ENCODE measurements at places on chromosomes 7 and 10.

DNA sequence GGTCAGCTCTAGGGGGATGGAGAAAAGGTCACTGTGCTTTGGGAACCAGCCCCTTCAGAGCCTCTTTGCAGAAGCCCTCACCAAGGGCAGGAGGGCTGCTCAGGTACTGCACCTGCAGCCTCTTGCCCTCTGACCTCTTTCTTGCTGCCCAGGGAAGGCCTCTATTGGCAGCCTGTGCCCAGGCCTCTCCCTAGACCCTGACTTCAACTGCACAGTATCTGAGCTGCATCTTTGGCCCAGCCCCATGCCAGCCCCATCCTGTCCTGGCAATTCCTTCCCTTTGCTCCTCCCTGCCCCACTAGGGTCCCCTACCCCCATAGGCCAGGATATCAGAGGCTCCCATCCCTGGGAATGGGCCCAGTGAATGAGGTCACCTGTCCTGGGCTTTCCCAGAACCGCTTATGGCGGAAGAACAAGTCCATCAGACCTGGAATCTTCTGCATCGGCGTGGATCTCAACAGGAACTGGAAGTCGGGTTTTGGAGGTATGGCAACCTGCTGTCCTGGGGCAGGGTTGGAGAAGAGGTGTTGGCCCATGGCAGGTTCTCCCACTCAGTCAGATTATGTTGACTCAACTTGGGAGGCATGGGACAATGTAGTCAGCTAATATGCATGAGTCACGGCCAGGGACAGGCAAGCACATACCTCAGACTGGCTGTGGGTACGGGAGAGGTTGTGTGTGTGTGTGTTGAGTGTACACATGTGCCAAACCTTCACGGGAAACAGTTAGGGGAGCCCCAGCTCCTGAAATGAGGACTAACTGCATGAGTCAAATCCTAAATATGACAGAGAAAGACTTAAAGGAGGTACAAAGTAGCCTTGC, 17.1 kb upstream of the CPA1 start:
- DNase-seq = peak; percentile 13

DNA sequence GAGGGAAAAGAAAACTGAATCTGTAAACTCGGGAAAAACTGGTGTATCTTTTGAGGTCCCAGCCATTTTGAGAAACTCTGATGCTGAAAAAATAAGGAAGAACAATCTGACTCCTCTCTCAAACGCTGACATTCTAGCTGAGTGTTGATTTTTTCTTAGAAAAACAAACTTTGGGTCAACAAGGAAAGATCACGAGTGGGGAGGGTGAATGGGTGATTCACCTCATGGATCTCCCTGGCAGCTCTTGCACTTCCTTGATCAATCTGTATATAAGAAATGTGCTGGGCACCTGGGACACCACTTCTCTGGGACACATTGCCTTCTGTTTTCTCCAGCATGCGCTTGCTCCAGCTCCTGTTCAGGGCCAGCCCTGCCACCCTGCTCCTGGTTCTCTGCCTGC, at the start of gene PIP:
Gene PIP (plus strand): TSS at position 297 of the 400 bp plus-strand sequence. CDS start 40 bp downstream, at position 337.
- no peak for DNase-seq

GRCh38 chr7:76358011-76358480, 745 bp downstream of the YWHAG start:
- DNase-seq = peak; percentile 56

DNA sequence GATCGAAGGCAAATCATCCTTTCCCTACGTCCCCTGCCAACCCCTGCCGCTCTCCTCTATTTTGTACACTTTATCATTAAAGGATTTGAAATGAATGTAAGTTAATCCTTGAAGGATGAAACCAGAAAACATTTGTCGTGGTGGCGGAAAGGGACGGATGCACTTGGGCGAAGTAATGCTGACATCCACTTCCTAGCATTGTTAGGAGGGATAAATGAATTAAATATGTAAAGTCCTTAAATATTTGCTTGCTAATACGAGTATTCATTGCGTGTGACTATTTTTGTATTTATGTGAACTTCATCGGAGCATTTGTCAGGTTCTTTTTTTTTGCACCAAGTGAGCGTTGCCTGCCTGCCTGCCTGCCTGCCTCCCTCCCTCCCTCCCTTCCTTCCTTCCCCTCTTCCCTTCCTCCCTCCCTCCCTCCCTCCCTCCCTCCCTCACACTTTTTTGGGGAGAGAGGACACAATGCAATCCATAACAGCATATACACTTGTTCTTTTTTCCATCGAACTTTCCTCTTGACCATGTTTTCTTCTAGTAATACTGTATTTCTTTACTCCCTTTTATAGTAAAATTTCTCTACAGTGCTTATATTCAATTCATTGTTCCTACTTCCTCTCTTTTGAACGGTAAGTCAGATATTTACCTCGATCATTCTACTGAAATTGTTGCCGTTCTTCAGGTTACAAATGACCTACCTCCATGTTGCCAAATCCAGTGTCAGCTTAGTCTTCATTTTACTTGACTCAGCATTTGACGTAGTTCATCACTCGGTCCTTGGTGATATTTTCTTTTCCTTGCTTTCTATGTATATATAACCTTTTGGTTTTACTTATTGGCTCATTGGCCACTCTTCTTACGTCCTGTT, 831 bp downstream of the CCDC7 start:
- DNase-seq = no peak

- no peak for DNase-seq
These were observed 10.0 kb upstream of the GTF2IRD1 start for GRCh38 chr7:74443543-74444247.

DNA sequence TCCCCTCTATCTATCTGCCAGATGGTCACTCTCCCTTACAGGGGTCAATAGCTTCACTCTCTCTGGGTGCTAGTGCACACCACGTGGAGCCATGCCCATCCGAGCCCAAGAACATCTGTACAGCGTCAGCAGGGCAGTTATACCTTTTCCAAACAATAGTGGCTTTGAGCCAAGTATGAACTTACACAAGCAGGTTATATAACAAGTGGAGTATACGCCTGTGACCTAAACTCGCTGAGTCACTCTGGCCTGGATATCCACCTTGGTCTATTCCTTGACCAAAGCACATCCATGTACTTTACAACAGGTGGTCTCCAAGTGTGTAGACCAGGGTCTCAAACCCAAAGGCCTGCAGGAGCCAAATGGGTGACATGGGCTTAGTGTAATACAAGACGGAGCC, 20.3 kb downstream of the PLAC9 start:
- DNase-seq = no peak

DNA sequence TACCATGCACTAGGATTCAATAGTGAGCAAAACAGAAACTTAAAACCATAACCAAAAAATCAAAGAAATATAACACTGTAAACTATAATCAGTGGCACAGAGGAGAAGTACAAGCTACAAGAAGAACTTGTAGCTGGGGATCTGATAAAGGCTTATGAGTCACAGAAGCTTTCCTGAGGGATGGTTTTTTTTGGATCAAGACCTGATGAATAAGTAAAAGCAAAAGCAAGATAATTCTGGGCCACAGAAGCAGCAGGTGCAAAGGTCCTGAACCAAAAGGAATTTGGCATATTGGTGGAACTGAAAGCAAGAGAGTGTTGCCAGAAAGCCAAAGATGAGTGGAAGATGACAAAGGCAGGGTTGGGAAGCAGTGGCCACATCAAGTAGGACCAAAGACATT, 37.4 kb upstream of the BET1 start:
- no peak for DNase-seq

DNA sequence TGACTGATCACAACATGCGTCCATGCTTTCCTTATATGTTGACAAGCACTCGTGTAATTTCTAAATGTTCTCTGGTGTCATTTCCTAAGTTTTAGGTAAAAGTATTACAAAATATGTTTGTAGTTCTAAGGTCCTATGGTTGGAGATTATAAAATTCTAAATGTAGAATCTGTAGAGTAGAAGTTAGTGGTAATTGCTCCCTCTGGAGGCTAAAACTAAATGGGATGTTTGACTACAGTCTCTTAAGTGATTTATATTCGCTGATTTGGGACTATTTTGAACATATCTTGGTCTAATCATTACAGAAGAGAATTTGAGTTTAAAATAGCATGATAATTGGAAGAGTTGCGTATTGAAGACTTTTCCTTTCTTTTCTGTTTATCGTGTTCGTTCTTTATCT, 74.1 kb downstream of the ZMYND11 start:
- no peak for DNase-seq

GRCh38 chr7:51455086-51455485, 138.5 kb upstream of the COBL start:
- DNase-seq = no peak

GRCh38 chr10:76962851-76963250, 674.8 kb downstream of the KCNMA1 start:
- no peak for DNase-seq

DNA sequence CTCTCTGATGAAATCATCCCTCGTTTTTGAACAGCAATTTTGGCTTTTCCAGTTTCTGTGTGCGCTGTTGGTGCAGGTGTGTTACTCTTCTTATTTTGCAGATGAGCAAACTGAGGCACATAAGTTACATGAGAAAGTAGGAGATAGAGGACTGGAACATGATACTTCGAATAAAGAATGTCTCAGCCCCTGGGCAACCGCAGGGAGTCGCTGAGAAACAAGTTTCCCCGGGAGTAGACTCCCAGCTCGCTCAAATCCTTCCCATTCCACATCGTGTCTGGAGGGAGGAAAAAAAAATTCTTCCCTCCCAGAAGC, 18.0 kb downstream of the MXI1 start:
- no peak for DNase-seq
